Upper lobe of right lung (tissue), 1 donor: ENCODE measurements at places on chromosomes 11 and 22. TPM values are rescaled to one million over a fixed set of nuclear protein-coding genes. Genes with fewer than 3 reads are reported as not detected.
A peak's percentile ranks its signal among the peaks of the same experiment; 100 is the strongest.

GRCh38 chr22:38230108-38230825, 28.5 kb downstream of the MAFF start:
- no peak for DNase-seq
- H3K4me3 ChIP-seq, result no peak overlapping the region
- peaks cover 22% of the 10 kb centered on the region for H3K4me1 ChIP-seq
- peaks cover 62% of the 10 kb centered on the region for H3K36me3 ChIP-seq
- H3K27me3 ChIP-seq, result no peaks in the 10 kb centered on the region

DNA sequence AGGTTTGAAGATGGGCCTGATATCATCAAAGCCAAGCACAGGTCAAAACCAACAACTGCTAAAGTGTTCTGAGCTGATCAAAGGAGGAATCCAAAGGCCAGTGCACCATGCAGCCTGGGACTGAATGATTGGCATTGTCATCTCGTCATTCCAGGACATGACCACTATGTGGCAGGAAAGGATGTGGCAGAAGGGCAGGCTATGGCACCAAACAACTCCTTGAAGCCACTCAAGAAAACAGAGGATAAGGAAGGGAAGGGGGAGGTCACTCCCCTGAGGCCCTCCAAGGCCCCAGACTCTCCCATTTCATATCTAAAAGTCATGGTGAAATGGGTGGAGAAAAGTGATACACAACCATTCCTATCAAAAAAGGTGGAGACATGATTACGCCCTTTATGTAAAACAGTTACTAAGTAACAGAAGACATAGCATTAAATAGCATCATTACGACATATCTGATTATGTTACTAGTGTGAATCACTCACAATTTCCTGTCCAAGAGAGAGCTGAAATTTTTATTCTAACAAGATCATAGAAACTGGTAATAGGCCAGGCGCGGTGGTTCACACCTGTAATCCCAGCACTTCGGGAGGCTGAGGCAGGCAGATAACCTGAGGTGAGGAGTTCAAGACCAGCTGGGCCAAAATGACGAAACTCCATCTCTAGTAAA, 49.3 kb downstream of the AHNAK start:
- no peaks in the 10 kb centered on the region for H3K36me3 ChIP-seq
- DNase-seq, result no peak
- no peak overlapping the region for H3K4me3 ChIP-seq
- no peak overlapping the region for H3K27ac ChIP-seq
- H3K27me3 ChIP-seq, result no peaks in the 10 kb centered on the region

- DNase-seq, result no peak
- no peak overlapping the region for H3K4me3 ChIP-seq
- H3K36me3 ChIP-seq, result no peaks in the 10 kb centered on the region
- peaks cover 4% of the 10 kb centered on the region for H3K4me1 ChIP-seq
- H3K27ac ChIP-seq, result no peak overlapping the region
These were observed 13.8 kb upstream of the PICK1 start for GRCh38 chr22:38043151-38044039.

GRCh38 chr11:719214-720016, 13.4 kb downstream of the EPS8L2 start:
- H3K27me3 ChIP-seq, result peaks cover 26% of the 10 kb centered on the region
- no peak overlapping the region for H3K4me3 ChIP-seq
- H3K27ac ChIP-seq, result no peak overlapping the region
- no peaks in the 10 kb centered on the region for H3K36me3 ChIP-seq
- peaks cover 8% of the 10 kb centered on the region for H3K4me1 ChIP-seq
- DNase-seq, result no peak

GRCh38 chr22:48489551-48490499, 1337.8 kb downstream of the BRD1 start:
- no peaks in the 10 kb centered on the region for H3K36me3 ChIP-seq
- peaks cover 54% of the 10 kb centered on the region for H3K27me3 ChIP-seq
- H3K4me3 ChIP-seq, result peak overlapping the region; percentile 39
- peak; percentile 69 for DNase-seq

GRCh38 chr11:95269036-95269819, 38.2 kb upstream of the SESN3 start:
- no peaks in the 10 kb centered on the region for H3K36me3 ChIP-seq
- H3K4me3 ChIP-seq, result no peak overlapping the region
- no peak for DNase-seq
- no peaks in the 10 kb centered on the region for H3K27me3 ChIP-seq
- peaks cover 13% of the 10 kb centered on the region for H3K4me1 ChIP-seq
- no peak overlapping the region for H3K27ac ChIP-seq

LRRC56 gene
- total RNA-seq, result 3.2 TPM
